ENCODE measurements at places on chromosomes 11 and 22. TPM values are rescaled to one million over a fixed set of nuclear protein-coding genes. Genes with fewer than 3 reads are reported as not detected.

EMSY gene
- 16.2 TPM for polyA plus RNA-seq

PRODH gene
- 3.4 TPM for polyA plus RNA-seq

ZBTB3 gene
- polyA plus RNA-seq, result 10.4 TPM

LARGE2 gene
- polyA plus RNA-seq, result 4.5 TPM

MAP6 gene
- 2.7 TPM for polyA plus RNA-seq

SLN gene
- 3.1 TPM for polyA plus RNA-seq

OAF gene
- 12.0 TPM for polyA plus RNA-seq

PRSS23 gene
- 107 TPM for polyA plus RNA-seq

PTPRJ gene
- 12.2 TPM for polyA plus RNA-seq

PGA3 gene
- polyA plus RNA-seq, result not detected

MPZL2 gene
- polyA plus RNA-seq, result not detected

ZNRD2 gene
- polyA plus RNA-seq, result 70.5 TPM

BTG4 gene
- polyA plus RNA-seq, result not detected

KRTAP5-9 gene
- not detected for polyA plus RNA-seq

MFRP gene
- not detected for polyA plus RNA-seq

TRPM5 gene
- polyA plus RNA-seq, result 0.33 TPM

OR10G6 gene
- polyA plus RNA-seq, result not detected

ADAMTS8 gene
- polyA plus RNA-seq, result 4.0 TPM

All from cardiac muscle cell (in vitro differentiated cells and primary cell).